Stimulated activated CD8-positive, alpha-beta memory T cell treated with anti-CD3 and anti-CD28 coated beads, Interleukin-2, amount 100 ng/mL, for 1 hour (primary cell): ENCODE measurements at places on chromosomes 16 and 17.
A peak's percentile ranks its signal among the peaks of the same experiment; 100 is the strongest.

GRCh38 chr17:19291646-19292376 lies 54.6 kb downstream of the EPN2 start:
- DNase-seq: no peak

- no peak for DNase-seq
Observed at GRCh38 chr16:71383054-71383773, 24.7 kb downstream of the CALB2 start.

DNA sequence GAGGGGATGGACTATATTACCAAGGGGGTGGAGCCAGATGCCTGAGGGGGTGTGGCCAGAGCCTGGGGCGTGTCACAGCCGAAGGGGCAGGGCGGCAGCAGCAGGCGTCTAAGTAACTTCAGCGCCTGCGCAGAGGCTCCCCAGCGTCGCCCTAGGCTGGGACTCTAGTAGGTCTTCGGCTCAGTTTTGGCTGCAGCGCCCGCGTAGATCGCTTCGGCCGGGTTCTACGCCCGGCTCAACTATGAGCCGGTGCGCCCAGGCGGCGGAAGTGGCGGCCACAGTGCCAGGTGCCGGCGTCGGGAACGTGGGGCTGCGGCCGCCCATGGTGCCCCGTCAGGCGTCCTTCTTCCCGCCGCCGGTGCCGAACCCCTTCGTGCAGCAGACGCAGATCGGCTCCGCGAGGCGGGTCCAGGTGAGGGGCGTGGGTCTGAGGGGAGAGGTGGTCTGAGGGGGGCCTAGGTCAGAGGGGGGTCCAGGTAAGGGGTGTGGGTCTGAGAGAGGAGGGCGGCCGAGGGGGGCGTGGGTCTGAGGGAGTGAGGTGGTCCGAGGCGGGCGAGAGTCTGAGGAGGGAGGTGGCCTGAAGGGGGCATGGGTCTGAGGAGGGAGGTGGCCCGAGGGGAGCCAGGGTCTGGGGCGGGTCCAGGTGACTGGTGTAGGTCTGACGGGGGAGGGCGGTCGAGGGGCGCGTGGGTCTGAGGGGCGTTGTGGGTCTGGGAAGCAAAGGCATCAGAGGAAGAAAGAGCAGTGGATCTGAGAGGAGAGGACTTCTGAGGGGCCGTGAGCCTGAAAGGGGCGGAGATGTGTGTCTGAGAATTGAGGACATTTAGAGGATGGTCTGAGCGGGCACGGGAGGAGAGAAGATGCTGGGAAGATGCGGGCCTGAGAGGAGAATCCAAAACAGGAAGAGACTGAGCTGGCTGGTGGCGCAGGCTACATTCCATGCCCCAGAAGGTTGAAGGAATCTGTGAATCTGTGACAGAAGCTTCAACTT lies at the start of gene LPCAT2:
TSS of gene LPCAT2 (plus strand) at position 132 of the 991 bp plus-strand sequence. CDS start at position 242, 110 bp downstream.
- no peak for DNase-seq

DNA sequence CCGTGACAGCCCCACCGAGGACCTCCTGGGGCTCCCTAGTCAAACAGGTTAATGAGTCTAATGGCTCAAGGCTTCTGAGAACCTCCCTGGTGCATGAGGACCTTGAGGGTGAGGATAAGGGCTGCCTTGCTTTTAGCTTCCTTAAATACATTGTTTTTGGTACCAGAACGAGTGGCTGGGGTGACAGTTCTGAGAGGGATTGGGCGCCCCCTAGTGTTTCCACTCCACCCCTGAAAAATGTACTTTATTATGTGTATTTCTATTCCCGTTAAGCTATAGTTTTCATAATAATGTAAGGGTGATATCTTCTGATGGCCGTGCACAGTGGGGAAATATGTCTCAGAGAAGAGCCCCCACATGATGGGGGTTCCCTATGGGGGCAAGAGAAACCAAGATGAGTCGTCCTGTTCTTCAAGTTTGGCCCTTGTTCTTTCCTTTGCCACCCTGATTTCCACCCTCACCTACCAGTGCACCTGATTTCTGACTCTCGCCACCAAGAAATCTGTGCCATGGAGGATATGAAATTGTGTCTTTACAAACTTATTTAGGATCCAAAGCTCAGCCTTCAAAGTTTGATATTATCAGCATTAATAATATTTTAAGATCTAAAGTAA lies 14.5 kb upstream of the VWA3A start:
- DNase-seq: peak; percentile 38

DNA sequence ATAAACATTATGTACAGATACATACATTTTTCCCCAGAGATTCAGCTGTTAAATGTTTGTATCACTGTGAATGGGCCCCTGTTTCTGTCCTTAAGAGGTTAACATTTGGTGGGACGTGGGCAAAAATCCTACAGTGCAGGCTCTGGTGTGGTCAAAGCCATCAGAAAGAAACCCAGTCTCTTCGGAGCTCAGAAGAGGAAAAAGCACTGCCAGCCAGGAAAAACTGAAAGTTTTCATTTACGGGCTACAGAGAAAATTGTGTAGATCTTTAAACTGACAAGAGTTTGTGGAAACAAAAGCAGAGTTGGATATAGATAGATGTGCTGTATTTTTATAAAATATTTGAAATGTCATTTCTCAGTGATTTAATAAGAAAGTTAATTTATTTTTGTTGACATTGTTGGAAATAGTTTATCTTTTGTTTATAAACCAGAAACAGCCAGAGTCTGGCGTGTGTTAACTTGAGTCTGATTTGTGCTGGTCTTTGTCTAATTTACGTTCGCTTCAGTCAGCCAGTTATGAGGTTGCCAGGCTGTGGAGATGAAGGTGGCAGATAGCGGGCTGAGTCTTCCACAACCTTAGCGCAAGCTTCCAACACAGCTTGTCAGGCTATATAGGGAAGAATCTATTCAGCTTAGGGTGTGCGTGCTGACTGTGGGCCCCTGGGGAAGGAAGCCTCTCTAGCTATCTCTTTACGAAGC lies 9.5 kb upstream of the TEKT3 start:
- no peak for DNase-seq

- no peak for DNase-seq
Observed at GRCh38 chr17:42329025-42329976, 41.0 kb downstream of the STAT5A start.
